ENCODE measurements at places on chromosomes 5 and 9.

- DNase-seq = no peak
Measured at GRCh38 chr9:122286764-122287163, 22.1 kb downstream of the MRRF start.

DNA sequence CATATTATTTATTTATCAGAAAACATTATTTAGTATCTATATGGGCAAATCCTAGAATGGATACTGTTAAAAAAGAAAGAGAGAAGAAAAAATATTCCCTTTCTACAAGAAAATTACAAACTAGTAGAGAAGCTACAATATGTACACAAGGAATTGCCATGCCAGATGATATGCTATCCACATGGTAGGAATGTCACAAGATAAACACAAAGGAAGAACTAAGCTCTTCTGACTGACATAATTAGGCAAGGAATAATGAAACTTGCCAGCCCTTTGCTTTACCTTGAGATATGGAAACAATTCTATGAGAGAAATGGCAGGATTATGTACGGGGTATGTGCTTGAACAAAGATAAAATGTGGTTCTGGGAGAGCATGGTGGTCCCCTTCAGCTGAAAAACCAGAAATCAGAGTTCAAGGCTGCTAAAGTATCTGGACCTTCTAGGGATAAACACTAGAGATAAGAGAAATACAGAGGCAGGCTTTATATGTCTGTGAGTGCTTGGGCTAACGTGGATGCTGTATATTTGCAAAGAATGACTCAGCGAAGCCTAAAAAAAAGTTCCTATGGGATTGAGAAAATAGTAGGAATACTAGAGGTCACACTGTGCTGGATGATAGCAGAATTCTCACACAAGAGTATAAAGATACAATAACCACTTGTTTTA is 451.6 kb downstream of the TLE1 start:
- DNase-seq = no peak

- no peak for DNase-seq
Measured at GRCh38 chr5:156515121-156515520, 188.2 kb downstream of the SGCD start.

GRCh38 chr9:127971357-127972235 is 9.2 kb downstream of the EEIG1 start:
- DNase-seq = no peak

- no peak for DNase-seq
Measured at GRCh38 chr9:124514125-124514524, 6.9 kb upstream of the NR5A1 start.

GRCh38 chr5:57687596-57687995 is 205.0 kb upstream of the ACTBL2 start:
- DNase-seq = no peak

GRCh38 chr9:17772223-17772622 is 193.4 kb downstream of the SH3GL2 start:
- no peak for DNase-seq

DNA sequence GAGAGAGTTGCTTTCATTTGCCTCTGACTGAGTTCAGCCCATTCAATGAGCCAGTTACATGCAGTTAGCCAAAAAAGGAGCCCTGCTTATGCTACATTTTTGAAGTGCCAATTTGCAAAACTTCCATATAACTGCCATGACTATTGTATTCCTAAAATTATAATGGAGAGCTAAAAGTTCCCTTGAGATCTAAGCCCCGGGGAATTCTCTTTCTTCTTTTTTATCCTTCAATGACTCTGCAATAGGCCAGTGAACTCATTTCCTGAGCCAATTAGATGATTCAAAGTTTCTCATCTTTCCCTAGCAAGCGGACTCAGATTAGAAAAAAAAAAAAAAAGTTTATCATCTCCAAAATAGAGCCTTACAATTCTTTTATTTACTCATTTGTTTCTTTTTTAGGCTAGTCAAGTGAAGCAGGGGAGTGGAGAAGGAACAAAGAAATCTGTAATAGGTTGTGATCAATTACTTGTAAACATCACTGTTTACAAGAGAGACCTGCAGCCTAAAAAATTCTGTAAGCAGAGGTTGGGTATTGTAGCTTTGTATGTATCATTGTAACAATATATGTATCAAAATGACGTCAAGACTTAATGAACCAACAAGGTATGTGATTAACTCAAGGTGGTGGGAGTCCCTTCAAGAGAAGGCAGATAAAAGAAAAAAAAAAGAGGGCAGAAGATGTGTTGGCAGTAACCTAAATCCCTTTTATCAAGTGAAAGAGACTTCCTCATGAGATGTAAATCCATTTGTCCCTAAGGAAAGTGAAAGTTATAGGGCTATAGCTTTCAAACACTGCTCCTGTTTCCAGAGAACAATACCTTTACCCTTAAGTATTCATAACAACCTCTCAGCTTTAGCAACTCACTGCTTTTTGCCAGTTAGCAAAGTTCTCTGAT is 48.7 kb upstream of the HOMER1 start:
- DNase-seq = no peak
